ENCODE measurements at places on chromosomes 12 and 14.

DNA sequence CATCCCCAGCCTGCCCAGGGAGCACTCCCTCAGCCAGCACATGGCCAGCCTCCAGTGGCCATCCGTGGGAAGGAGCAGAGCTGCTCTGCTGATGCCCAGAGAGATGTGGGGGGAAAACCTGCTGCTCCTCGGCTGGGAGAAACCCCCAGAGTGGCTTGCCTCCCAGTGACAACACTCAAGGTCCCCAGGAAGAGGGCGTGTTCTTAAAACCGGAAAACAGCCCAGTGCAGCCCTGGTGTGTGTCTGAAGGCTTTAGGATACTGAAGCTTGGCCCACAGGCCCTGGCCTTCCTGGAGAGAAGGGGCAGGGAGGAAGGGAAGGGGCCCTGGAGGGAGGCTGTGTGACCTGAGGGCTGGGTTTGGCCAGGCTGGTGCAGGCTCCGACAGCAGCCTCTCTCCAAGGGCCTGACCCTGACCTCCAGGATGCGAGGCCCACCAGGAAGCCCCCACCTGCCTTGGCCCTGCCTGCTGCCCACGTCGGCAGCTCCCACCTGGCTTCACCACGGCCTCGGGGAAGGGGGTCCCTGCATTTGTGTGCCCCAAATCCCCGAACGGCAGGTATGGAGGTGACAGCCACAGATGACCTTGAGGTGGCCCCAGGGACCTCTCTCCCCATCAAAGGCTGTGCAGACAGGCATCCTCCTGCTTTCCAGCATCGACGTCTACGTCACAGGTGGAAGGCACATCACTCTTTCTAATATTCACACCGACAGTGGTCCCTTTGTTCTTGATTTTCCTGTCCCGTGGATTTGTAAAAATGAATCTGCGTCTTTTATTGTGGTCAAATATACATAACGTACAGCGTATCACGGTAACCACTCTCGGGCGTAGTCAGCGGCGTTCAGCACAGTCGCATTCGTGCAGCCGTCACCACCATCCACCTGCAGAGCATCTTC is 190.0 kb upstream of the C14orf180 start:
- no peak for DNase-seq

GRCh38 chr14:32303865-32304264 is 25.2 kb upstream of the AKAP6 start:
- no peak for DNase-seq

GRCh38 chr12:2391740-2392331 is 339.0 kb downstream of the CACNA1C start:
- DNase-seq: no peak

DNA sequence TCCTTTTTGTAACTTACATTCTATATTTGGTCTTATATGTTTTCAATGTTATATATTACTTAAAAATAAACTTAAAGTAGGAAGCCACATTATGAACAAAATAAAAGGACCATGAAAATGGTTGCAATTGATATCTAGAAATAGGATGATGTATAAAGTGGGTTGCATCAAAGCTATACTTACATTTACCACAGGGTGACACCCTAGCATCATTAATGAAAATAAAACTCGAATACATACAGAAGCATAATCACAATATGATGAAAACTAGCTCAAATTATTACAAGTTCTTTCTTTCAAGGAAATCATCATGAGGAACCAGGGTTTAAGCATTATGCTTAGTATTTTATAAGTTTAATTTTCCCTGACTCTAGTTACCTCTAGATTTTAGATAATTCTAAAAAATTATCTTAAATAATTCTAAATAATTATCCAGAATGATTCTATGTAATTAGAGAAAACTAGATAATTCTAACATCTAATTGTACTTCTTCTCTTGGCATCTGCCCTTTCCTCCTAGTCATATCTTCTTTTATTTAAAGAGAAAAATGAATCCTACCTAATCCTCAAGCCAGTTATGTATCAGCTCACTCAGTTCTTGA is 31.2 kb downstream of the TAS2R7 start:
- no peak for DNase-seq

GRCh38 chr12:116138364-116138763 is 139.1 kb downstream of the MED13L start:
- no peak for DNase-seq

DNA sequence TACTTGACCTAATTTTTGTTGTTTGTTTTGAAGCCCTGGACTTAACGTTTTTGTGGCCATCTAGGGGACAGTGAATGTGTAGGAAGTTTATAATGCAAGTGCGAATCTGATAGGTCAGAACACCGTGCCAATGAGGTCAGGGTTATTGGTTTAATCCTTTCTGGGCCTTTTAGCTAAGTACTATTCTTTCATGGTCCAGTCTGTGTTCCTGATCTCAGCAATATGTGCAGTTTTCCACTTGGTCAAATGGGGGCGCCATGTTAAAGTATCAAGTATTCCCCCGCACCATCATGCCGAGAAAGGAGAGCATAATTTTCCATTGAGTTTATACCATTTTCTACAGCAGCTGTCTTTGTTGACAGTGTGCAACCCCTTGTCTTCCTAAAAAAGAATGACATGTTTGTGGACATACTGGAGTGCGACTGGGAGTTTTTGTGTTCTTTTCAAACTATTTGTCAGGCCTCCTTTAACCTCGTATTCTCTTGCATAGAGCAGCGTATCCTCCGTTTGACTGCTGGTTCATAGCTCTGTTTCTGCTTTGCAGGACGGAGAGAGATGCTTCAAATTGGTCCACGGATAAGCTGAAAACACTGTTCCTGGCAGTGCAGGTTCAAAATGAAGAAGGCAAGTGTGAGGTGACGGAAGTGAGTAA is 1.3 kb downstream of the AHSA1 start:
- DNase-seq: peak; percentile 1

DNA sequence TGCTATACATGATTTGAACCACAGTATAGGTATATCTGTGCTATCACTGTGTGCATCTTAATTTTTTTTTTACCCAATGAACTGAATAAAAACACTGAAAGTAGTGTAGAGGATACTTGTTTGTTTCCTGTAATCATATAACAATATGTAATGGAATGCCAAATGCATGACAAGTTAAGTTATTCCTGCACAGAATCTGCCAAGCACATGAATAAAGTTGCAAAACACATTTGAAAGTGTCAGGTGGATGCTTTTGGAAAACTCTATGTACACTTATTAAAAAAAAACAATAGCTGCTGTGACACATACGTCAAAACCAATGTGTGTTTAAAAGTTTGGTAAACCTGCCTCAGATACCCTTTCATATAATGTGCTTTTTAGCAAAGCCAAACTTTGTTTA is 1638.1 kb upstream of the SEL1L start:
- DNase-seq: no peak

All from esophagus squamous epithelium (tissue), 5 donors.